ENCODE measurements at places on chromosomes 5 and 9. TPM values are rescaled to one million over a fixed set of nuclear protein-coding genes. Genes with fewer than 3 reads are reported as not detected.

The PCDHB12 gene
- polyA plus RNA-seq, result 5.5 TPM

The SLC6A18 gene
- polyA plus RNA-seq, result 0.29 TPM

The OR13F1 gene
- not detected for polyA plus RNA-seq

The WNT8A gene
- 0.32 TPM for polyA plus RNA-seq

The PDGFRB gene
- 140 TPM for polyA plus RNA-seq

The IL17B gene
- 2.2 TPM for polyA plus RNA-seq

The CARTPT gene
- not detected for polyA plus RNA-seq

The FAM200C gene
- polyA plus RNA-seq, result 14.2 TPM

The PRDM9 gene
- 0.26 TPM for polyA plus RNA-seq

The TMOD1 gene
- 2.2 TPM for polyA plus RNA-seq

The CNTFR gene
- polyA plus RNA-seq, result 59.9 TPM

The PCA3 gene
- 0.38 TPM for polyA plus RNA-seq

DNA sequence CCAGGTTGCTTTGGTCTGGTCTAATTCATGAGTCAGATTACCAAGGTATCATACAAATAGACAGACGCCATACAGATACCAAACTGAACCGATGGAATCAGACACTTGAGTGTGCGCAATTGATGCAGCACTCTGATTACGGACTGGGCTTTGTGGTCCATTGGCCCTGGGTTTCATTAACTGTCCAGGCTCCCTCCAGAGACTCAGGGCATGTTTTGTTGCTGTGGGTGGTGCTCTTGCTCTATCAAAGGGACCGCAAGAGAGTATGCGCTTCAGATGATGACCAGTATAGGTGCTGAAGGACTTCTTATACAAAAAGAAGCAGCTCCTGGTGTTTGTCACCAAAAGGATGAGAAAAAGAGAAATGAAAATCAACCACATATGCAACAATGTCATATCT lies 36.9 kb upstream of the ANKRD55 start:
- no peak for DNase-seq

DNA sequence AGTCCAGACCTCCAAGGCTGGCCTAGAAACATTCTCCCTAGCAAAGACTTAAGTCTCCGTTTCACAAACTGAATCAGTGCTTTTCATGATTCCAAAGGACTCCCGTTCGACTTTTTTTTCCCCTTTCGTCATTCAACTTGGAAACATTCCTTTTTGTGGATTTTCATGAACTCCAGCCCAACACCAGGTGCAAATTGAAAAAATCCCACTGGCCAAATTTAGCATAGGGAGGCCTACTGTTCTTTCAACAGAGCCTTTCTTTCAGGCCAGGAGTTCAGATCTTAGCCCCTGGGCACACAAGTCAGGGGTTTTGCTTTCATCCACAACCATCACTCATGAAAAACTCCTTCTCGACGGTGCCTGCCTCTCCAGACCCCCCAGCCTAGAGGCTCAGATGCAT lies 285.3 kb downstream of the PIK3R1 start:
- DNase-seq, result no peak

DNA sequence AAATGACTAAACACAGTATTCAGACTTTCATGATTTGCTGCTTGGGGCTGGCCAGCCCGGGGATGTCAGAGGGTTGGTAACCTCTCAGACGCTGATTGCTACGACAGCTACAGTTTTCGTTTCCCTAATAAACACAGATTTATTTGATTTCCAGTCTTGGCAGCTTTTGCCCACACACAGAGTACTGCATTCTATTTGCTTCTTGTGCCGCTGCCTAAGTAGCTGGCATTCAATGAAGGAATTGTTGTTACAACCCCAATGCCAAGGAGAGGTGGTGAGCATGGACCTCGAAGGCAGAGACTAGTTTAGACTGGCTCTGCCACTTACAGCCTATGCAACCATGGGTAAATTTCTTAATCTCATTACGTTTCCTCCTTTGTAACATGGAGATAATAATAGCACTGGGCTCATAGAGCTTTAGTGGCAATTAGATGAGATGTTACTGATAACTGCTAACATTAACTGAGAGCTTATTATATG lies 247.1 kb upstream of the PANK3 start:
- no peak for DNase-seq

DNA sequence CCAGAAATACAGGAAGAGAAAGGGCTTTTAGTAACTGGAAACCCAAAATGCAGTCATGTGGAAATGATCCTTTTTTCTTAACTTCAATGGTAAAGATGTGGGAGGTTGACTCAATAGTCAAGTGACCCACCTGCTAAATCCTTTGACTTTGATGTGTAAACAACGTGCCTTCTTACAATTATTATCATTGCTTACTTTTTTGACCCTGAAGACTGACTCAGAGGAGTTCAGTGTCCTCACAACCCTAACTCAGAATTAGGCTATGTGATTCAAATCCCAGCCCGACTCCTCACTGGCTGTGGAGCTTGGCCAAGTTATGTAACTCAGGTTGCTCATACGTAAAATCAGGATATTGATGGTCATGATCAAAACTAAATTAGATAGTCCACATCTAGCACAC lies 27.9 kb downstream of the ANXA1 start:
- no peak for DNase-seq

- no peak for DNase-seq
These were observed 50.6 kb downstream of the ALDH1A1 start for GRCh38 chr9:72902268-72902667.

GRCh38 chr5:147857302-147858129 lies 21.0 kb upstream of the SCGB3A2 start:
- peak; percentile 50 for DNase-seq

GRCh38 chr5:150789943-150790611 lies 11.5 kb downstream of the SMIM3 start:
- DNase-seq, result no peak

GRCh38 chr9:2032234-2032633 lies 17.1 kb downstream of the SMARCA2 start:
- no peak for DNase-seq

DNA sequence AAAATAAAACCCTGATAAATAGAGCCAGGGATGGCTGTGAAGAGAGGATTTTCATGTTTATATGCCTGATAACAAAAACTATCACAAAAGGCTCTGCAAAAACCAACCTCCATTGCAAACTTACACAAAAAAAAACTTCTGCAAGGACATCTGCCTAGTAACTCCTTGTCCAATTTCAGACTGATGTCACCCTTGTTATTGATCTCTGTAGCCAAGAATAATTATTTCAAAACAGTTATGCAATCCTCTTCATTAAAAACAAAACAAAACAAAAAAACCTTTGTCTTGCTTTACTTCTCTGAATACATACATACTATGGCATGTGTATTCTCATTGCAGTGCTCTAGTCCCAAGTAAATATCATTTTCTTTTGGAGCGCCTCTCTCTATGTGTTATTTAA lies 49.7 kb downstream of the PHAX start:
- DNase-seq, result no peak

DNA sequence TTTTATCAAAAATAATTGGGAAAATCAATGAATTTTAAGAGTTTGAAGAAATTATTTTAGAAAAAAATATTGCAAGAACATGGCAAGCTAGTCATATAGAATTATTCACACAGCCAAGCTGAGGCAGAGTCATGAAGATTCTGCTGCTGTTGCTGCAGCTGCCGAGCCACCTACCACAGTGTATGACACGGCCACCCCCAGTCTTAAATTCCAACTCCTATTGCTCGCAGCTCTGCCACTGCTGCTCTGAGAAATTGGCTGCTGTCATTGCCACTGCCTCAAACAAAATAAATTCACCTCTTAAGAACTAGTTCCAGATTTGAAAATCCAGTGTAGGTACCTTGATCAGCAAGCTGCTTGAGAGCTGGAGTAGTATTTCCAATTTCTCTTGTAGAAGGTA lies 1318.8 kb upstream of the ACO1 start:
- DNase-seq, result no peak

DNA sequence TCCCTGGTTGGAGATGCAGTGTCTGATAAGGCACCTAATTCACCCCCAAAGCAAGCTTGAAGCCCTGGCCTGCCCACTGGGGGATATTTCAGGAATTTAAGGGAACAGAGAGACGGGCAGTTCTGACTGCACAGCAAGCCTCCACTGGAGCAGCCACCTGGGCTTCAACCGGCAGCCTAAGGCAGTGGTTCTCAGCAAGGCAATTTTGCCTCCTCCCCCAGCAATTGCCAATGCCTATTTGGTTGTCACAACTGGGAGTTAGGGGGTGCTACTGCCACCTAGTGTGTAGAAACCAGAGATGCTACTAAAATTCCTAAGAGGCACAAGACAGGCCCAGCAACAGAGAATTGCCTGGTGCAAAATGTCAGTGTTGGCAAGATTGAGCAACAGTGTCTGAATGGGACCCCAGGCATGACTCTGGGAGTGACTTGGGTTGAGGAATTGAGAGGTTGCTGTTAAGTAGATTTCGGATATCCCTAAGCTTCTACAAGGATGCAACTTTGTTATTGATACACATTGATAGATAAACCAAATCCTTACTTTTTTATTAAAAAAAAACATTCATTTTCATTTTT lies 58.7 kb upstream of the CTSL start:
- DNase-seq, result no peak

GRCh38 chr5:179840321-179840720 lies 18.3 kb downstream of the MRNIP start:
- DNase-seq, result no peak

GRCh38 chr5:174119468-174119881 lies 74.0 kb downstream of the NSG2 start:
- no peak for DNase-seq

DNA sequence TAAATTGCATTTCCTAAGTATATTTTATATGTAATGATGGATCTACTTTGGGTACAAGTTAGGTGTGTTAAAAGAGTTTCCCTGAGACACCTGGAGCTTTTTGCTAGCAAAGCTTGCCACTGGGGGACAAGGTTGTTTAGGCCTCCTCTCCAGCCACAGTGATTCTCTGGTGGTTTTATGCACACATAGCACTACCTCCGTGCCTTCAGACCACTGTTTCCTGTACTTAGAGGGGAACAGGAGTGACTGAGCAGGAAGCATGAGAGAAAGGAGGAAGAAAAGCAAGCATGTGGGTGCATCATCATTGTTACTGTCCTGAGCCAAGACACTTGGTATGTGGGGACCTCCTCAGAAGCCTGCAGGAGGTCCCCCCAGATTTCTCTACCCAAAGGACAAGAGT lies 272.1 kb downstream of the RASEF start:
- DNase-seq, result no peak

- DNase-seq, result no peak
These were observed 59.3 kb downstream of the RGS3 start for GRCh38 chr9:113522858-113523257.

- DNase-seq, result no peak
These were observed 374.1 kb upstream of the ACO1 start for GRCh38 chr9:32010322-32010721.

DNA sequence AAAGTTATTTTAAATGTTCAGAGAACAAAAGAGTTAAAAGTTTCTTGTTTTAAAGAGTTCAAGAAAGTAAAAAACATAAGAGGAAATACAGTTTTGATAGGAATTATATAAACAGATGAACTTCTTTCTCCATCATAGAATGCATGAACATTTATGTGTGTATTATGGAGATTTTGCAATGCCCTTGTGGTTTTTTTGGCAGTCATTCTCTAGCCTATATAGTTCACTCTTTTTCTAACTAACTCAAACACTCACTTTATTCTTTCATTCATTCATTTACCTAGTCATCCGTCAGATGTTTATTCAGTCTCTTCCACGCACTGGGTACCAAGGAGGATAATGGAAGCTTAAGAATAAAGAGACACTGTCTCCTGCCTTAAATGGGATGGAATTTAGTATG lies 195.9 kb upstream of the VLDLR start:
- DNase-seq, result no peak

GRCh38 chr9:110241260-110241857 lies 14.9 kb downstream of the TXN start:
- DNase-seq, result no peak

DNA sequence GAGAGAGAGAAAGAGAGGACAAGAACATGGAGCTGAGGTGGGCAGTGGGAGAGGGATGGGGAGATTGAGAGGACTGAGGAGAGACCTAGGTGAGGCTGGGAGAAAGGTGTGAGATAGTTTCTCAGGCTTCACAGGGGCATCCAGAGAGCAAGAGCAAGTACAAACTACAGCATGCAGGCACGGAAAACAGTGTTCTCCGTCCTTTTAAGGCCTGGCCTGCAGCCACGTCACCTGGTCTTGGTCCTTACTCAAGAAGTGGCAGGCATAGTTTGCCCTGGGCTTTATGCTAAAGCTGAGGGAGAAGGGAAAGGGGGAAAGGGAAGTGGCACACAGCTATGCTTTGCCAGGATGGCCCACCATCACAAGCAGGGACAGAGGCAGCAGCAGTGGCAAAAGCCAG lies 65.7 kb downstream of the SIL1 start:
- no peak for DNase-seq

DNA sequence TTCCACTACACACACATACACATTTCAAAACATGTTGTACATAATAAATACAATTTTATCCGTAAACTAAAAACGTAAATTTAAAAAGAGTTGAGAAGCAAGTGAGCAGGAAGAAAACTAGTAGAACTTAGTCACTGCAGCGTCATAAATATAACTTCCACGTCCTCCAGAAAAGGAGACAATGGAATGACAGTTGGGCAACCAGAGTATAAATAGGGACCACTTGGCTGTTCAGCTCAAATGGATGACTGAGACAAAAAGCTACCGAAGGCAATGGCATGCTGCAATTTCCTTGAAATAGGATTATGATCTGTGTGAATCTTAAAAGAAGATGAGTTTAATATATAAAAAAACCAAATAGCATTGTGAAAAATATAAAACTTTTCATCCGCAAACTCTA lies 438.5 kb upstream of the RGMB start:
- no peak for DNase-seq

DNA sequence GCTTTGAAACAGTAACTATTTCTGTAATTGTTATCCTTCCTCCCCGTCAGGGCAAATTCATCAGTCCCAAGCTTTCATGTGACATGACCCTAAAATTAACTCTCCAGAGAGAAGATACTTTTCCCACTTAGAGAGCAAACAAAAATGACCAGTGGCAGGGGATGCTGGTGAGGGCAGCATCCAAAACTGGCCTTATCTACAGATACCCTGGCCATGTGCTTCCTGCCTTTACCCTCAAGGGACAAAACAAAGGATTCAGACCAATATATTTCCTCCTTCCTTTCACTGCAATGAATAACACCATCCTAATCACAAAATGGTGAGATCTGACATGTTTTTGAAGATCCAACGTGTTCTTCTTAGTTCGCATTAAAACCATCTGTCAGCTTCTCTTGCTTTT lies 267.2 kb downstream of the MAN2A1 start:
- no peak for DNase-seq

- DNase-seq, result no peak
These were observed 18.3 kb downstream of the CDK5RAP2 start for GRCh38 chr9:120561709-120562108.

- DNase-seq, result no peak
These were observed 249.3 kb upstream of the DMRT1 start for GRCh38 chr9:592225-592624.

DNA sequence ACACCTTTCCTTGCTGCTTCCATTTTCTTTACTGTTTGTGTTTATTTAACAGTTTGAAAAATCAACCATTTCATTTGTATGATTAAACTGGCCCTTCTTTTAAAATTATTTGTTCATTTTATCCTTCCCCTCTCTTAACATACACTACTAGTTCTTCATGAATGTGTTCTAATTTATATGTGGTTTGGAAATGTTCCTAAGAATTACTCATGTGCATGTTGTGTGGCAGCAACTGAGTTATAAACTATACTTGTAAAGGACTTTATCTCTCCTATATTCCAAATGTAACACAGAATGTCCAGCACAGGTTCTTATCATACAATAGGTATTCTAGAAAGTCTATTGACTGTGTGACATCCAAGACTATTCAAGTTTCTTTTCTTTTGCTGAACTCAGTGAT lies 358.2 kb upstream of the MEF2C start:
- DNase-seq, result no peak

Data from left renal cortex interstitium (tissue), 4 donors.